ENCODE measurements at places on chromosomes 16 and 17.
A peak's percentile ranks its signal among the peaks of the same experiment; 100 is the strongest.

DNA sequence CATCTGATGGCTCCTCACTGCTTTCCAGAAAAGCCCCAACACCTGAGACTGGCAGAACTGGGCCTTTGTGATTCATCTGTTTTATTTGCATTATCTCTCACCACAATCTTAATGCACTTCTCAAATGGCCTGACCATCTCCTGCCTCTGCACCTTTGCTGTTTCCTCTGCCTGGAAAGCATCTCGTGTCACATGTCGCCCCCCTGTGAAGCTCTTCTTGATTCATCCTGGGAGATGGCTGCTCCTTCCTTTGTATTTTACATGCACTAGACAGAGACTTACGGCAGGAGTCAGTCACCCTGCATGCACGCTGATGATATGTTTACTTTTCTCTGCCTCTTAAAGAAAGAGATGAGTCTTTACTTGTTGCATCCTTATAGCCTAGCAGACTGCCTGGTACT lies 30.0 kb downstream of the HNF1B start:
- DNase-seq = no peak

DNA sequence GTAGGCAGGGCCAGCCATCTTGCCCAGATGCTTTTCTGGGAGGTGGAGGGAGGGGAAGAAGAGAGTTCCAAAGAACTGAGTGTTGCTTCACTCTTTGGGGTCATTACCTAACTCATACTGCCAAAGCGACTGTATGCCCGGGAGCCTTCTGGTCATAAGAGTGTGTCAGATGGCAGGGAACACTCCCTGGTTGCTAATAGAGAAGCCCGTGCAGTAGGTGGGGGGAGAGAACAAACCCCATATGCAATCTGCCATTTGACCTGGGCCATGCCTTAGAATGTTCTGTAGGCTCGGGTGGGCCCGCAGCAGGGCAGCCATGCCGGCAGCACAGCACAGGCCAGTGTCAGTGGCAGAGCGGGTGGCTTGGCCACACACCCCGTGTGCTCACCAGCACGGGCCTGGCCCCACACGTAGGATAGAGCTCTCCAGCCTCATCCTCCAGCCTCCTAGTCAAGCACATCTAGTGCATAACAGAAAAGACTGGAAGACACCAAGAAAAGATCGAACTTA lies 120.5 kb downstream of the SOCS1 start:
- DNase-seq = no peak

DNA sequence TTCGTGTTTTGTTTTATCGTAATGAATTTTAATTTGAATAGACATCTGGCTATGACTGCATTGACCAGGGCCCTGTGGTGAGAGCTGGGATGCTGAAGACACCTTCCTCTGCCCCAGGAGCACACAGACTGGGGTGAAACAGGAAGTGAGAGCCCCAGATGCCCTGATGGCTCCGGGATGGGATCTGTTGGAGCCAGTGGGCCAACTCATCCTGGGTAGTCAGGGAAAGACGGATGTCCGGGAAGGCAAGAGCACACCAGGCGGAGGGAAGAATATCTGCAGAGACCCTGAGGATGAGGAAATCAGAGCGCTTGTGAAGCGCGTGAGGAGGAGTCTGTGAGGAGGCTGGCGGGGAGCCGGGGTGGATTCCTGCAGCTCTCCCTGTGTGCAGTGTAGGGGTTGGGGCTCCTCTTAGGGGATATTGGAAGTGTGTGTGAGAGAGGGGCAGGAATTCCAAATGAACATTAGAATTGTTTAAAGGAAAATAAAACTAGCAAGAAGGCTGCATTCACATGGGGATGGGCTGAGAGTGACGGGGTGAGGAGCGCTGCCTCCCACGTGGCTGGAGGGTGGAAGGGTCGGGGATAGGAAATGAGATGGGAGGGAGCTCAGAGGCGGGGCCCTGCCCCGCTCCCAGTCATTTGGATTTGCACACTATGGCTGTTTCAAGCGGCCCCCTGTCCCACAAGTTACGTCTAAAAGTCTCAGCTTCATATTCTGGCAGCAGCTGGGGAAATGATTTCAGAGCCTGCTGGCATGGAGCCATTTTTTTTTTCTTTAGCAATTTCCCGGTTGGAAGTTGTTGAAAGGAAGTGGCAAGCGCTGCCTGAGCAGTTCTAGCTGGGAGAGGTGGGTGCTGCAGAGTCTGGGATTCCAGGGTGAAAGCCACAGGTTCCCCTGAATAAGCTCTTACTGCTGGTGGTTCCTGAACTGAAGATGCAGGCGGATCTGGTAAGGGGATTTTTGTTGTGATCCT lies 71.2 kb upstream of the LGALS9 start:
- DNase-seq = no peak

DNA sequence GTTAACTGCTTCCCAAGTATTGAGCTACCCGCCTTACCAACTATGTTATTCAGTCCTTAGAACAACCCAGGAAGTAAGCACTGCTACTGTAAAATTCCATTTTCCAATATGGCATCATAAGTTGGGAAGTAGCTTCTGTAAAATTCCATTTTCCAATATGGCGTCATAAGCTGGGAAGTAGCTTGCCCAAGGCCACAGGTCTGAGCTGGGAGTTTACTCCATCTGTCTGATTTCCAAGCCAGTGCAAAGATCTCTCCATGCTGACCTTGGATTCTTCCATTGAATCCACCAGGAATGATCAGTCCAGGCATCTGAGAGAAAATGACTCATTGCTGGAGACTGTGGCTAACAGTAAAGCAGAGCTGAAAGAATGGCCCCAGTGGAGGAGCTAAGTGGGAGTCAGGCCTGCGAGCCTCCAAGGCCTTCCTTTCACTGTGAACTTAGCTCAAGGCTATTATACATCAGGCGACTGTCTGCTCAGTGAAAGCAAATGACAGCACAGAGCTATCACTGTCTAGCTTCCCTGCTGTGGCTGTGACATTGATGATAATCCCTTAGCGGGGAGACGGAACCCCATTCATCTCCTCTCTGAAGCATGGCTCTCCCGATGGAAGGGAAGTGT lies 430.4 kb downstream of the HAPSTR1 start:
- no peak for DNase-seq

DNA sequence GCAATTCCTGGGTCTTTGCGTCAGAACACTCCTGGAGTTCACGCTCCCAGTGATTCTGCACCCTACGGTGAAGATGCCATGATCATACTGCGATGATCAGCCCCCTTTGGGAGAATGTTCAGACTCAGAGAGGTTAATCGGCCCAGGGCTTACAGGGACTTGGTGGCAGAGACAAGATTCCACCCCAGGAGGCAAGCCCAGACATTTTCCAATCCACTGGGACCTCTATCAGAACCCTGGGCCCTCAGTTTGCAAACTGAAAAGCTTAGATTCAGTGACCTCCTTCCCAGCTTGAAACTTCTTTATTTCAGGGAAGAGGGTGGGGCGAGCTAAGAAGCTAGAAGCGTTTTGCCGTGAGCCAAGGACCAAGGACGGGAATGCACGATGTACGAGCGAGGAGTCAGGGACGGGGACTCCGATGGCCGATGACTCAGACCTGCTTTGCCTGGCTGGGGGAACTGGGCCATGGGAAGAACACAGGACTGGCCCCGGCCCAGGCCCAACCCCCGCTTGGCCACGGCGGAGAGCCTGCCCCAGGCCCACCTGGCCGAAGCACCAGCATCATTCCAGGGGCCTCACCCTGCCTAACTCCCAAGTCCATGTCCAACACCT lies 34.7 kb downstream of the SOCS3 start:
- DNase-seq = no peak

DNA sequence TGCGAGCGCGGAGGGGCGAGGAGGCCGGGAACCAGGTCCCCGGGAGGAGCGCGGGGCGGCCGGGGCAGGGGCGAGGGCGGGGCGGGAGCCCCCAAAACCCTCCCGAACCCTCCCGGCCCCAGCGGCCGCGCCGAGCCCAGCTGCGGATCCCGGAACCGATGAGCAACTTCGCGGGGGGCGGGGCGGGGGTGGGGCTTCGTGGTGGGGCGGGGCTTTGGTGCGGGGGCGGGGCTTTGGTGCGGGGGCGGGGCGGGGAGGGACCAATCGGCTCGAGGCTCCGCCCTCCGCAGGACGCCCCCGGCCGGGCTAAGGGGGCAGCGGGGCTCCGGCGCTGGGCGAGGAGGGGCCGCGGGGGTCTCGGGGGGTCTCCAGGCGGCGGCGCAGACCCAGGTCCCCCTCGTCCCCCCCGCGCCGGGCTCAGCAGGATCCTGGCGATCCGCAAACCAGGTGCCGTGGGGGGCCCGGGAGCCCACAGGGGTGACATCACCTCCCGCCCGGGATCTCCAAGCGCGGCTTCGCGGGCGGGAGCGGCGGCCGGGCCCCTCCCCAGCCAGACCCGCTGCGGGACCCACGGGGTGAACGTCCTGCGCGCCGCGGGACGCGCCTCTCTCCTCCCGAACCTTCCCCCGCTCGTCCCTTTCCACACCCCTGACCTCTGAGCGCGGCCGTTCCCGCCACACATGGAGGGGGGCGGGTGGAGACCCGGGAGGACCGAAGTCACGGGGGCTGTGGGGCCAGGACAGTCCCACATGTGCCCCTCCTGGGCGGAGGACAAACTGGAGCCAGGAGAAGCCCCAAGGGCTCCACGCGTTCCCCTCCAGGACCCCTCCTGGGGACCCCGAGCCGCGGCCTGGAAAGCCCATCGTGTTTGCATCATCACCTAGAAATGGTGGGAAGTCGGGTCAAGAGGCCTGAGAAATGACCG lies at the start of gene ABR:
Gene ABR, minus strand, starts transcription at position 164 of the 925 bp plus-strand sequence. CDS start 254 bp downstream, outside the sequence.
- peak; percentile 57 for DNase-seq

Data from activated gamma-delta T cell (primary cell).